ENCODE measurements at places on chromosomes 7 and 10.

GRCh38 chr10:63539994-63540393, 18.8 kb downstream of the REEP3 start:
- no peak for DNase-seq

DNA sequence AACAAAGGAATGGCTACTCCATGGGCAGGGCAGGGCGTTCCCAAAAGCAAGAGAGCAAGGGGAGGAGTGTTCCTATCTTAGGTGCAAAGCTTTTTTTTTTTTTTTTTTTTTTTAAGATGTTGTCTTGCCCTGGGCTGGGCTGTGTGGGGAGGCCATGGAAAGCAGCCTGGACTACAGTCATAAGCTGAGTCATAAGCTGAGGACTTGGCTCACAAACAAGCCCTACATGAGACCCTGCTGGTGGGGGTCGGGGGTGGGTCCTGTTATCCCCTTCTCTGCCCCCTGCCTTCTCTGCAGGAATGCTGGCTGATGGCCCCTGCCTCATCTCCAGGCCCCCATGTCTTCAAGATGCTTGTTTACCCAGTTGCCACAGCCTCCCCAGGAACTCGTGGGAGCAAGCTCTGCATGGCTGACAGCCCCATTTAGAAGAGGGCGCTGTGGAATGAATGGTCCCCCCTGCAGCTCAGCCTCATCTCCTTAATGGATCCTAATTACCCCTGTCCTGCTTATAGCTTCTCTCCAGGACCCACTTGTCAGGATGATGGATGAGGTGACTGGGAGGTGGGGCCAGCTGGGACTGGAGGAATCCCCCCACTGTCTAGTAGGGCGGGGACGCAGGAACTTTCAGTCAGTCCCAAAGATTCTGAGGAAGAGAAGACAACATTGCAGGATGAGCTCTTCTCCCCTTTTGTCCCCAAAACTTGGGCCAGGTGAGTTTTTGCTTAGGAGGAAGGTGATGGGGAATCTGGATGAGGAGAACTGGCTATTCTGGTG, 340.8 kb upstream of the PODXL start:
- no peak for DNase-seq

GRCh38 chr10:72344932-72345331, 9.8 kb downstream of the DNAJB12 start:
- peak; percentile 39 for DNase-seq

DNA sequence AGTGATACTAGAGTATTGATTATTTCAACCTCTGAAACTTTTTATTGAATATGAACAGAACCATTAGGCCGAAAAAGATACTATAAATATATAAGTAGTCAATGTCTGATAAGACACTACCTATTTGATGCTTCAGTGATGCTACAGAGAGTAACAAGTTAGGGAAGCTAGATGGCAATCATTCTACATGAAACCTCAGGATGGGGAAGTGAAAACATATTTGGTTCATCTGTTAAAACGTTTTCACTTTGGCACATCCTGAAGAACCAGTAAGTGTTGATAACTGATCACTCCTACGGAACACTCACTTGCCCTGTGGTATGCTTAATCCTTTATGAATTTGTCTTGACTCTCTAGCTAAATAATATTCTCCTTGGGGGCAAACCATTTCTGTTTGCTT, 1064.9 kb downstream of the NXPH1 start:
- DNase-seq, result no peak

- no peak for DNase-seq
These were observed 261.2 kb downstream of the PPP1R3A start for GRCh38 chr7:113657603-113658002.

DNA sequence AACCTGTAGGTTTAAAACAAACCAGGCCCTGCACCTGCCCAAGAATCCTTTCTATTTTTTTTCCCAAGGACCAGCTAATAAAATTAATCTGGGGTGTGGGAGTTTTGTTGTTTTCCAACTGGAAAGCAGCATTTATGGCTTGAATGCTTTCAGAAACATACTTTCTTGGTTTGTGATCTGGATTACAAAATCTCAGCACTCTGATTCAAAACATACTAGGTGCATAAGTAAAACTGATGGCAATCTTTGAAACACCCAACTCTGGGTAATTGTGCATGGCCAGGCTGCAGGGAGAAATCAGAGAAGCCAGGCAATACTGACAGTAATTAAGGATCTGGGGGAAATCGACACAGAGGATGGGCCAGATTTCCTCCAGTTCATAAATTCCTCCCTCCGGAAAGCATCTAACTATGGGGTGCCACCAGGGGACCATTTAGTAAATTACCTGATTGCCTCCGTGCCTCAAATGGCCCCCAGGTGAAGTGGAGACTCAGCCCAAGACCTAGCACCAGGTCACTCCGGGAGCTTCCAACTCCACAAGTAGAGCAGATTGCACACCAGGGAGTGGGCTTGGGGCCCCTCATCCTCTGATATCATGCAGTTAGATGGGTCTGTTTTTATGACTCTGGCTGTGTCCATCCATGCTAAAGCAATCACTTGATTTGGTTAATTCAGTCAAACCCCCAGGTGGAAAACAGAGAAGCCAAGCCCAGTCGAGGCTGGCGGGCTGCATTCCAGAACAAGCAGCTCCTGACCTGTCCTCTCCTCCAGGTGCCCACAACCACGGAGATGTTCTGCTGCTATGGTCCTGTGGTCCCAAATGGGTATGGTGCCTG, 15.2 kb upstream of the C10orf53 start:
- DNase-seq, result no peak

GRCh38 chr7:142806022-142806356, 35.2 kb downstream of the PRSS2 start:
- DNase-seq, result no peak

DNA sequence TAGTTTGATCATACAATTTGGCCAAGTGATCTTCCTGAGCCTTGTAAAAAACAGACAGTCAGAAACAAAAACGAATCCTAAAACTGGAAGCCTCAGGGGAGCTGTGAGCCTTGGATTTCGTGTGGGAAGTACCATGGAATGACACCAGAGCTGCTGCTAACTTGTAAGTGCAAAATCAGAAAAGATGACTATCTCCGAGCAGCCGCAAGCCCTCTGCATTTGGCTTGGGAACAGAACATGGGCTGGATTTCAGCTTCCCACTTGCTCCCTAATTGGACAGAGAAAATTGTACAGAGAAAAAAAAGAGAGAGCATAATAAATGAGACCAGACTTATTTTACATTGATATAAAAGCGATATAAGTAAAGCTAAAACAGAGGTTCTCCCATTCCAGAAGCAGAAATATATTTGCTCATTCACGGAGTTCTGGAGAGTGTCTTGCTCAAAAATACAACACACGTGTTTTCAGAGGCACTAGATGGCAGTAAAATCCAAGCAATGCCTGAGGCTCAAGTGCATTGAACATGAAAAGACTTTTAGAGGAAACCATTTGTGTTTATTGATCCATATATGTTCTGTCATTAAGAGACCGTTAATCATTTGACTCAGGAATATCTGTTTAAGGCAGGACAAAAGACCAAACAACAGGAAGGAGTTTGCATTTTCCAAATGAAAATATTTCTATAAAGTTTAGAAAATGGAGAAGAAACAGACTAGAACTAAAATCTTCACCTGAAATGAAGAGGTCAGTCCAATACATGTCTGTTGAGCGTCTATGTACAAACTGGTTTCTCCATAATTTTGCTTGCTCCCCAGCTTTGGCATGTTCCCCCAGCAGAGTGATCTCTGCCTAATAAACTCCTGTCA, 78.3 kb upstream of the SLC26A5 start:
- no peak for DNase-seq

DNA sequence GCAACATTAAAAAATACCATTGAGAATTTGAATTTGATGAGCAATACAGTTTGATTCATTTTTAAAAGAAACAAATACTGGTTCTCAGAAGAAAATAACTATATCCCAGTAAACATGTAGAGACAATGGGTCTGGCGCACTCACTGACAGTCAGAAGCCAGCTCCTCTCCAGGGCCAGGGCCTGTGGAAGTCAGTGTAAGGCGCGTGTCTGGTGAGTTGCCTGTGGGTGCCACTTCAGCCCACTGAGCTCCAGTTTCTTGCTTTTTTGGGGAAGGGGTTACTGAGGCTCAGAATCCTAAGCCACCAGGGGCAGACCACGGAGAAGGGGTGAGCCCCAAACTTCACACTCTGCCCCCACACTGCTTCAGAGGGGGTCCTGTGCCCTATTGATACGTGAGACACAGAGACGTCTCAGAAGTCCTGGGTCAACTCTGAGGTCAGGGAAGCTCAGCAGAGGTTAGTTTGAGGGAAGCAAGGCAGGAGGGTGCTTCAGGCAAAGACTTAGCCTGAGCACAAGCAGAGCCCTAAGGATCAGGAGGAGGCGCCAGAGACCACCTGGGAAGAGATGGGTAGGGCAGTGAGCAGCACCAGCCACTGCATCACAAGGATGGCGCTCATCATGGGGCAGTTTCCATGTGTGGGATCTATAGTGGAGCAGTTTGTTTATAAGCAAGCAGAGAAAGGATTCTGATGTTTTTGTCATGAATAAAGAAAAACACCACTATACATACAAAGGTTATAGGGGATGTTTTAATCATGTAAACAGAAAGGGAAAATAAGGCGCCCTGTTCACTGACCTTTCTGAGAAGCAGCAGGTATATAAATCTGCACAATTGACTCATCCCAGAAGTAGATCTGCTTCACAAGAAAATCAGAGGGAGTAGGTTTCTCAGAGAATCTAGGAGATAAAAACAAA, 95.7 kb downstream of the PKD1L1 start:
- no peak for DNase-seq

DNA sequence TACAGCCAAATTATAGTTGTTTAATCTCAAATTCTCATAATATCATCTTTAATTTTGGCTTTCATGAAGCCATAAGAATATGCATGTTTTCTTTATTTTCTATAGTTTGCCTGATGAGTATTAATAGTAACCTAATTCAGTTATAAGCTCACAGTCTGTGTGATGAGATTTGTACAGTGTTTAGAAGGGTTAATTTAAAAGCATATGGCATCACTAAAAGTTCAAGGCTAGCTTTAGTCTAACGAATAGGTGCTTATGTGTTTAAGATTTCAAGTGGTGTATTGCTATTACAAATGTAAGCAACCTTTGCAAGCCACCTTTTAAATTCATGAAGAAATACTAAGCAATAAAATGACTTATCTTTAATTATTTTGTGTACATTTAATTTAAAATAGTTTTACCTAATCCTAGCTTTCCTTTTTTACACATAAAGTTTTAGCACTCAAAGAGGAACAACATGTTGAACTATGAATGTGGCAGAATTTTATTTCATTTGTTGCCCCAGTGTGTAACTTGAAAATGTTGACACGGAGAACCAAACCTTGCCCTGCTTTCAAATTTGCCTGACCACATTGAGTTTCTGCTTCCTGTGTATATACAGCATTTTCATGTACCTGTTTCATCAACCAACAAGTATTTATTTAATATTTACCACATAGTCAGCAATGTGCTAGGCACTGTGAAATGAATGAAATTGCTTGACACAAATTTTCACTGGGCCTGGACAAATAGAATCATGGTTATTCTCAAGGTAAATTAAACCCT, 41.5 kb downstream of the TET1 start:
- no peak for DNase-seq

DNA sequence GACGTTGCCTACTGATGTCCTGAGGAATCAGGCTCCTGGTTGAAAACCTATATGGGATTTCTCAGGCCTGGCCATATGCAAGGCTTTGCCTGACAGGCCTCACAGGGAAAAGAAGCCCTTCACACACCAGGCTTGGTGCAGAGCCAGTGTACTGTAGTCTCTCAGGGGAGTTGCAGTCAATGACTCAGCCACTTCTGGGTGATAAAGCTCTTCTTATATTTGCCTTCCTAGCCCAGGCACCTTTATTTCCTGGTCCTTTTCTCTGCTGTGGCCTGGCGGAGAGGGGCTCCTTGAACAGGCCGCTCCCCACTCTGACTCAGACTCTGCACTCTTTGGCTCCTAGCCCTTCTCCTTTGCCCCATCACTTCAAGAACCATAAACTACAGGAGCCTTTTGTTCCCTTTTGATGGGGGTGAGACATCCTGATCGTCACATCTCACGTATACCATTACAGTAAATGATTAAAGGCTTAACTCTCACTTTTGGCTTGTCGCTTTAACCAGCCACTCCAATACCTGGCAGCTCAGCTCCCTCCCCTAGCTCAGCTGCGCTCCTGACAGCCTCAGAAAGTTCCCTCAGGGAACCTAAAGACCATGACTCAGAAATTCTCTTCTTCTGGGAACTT, 33.5 kb downstream of the DPY19L1 start:
- DNase-seq, result no peak

- DNase-seq, result no peak
These were observed 71.8 kb upstream of the RPA3 start for GRCh38 chr7:7790041-7790741.

DNA sequence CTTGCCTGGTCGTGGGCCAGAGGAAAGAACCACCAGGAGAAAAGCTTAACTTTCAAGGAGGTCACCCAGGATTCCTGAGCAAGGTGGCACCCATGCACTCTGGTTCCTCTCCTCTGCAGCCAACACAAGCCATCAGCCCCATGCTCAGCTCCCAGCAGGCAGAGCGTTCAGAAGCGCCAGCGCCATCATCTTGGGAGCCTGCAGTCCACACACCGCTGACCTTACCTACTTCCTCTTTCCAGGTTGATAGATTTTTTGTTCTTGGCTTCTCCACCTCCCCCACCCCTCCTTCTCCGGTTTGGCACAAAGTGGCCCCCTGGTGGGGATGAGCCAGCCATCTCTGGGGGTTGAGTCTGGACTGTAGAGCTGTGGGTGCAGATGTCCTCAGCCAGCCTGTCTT, 1.7 kb upstream of the WDR86 start:
- no peak for DNase-seq

GRCh38 chr7:69095649-69096048, 502.6 kb upstream of the AUTS2 start:
- DNase-seq, result no peak

DNA sequence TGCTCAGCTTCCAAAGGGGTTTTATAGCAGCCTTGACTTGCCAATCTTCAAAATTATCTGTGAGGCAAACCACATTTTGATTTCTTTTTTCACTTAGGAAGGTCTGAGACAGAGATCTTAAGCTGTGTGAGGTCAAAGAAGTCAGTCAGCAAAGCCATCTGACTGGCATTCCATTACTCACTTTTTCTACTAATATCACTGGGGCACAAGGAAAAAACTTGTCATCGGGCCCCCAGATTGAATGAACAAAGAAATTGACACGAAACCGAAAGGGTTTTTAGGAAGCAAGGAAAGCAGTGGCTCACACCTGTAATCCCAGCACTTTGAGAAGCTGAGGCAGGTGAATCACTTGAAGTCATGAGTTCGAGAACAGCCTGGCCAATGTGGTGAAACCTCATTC, 78.5 kb upstream of the FRMD4A start:
- peak; percentile 54 for DNase-seq

DNA sequence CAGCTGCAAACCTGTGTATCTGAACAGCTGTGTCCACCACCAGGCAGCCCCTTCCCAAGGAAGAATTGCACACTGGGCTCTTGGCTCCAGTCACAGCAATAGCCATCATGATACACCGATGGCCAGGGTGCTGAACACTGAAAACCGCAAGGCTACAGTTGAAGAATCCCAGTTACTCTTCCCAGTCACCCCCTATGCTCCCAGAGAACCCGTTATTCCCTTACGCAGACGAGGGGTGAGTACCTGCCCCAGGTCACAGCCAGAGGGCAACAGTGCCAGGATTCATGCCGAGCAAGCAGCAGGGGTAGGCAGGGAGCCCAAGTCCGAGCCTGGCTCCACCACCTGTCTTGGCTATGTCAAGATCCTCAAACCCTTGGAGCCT, 57.8 kb downstream of the RASGEF1A start:
- DNase-seq, result peak; percentile 6

All from stimulated activated naive CD8-positive, alpha-beta T cell treated with anti-CD3 and anti-CD28 coated beads, Interleukin-15, amount 100 ng/mL, for 72 hours (primary cell).